ENCODE measurements at places on chromosomes 11 and 22.

DNA sequence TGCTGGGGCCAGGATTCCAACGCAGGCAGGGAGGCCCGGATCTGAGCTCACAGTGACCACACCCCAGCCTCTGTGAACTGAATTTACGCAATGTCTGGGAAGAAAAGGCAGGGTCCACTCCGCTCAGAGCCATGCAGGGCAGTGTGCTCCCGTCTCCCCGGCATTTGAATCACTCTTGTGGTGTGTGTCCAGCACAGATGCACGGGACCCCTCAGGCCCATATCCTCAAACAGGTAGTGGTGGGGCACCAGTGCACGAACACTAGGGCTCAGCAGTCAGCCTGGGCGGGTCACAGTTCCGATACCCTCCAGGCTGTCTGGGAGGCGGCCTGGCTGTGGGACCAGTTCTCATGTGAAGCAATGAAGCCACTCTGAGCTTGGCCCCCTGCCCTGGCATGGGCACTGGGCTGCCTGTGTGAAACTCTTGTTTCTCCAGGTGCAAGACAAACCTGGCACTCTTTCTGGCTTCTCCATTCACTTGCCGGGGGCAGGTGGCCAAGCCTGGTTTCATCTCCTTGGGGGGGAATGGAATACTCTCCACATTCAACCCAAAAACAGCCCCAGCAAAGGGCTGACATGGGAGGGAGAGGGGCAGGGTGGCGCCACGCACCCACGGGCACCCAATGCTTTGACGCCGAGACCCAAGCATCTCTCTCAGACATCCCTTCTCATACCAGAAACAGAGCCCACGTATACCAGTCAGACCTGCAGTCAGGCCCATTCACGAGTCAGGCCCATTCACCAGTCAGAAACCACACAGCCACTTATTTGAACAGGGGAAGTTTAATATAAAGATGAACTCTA is 14.3 kb downstream of the DHCR7 start:
- DNase-seq, result no peak

- DNase-seq, result no peak
These were observed 37.5 kb upstream of the LYVE1 start for GRCh38 chr11:10605941-10606381.

- no peak for DNase-seq
These were observed at the start of gene RASD2 for GRCh38 chr22:35540595-35541253. Gene RASD2, plus strand, starts transcription at chr22:35540831. Its CDS starts 5,979 bp downstream, at chr22:35546810.

DNA sequence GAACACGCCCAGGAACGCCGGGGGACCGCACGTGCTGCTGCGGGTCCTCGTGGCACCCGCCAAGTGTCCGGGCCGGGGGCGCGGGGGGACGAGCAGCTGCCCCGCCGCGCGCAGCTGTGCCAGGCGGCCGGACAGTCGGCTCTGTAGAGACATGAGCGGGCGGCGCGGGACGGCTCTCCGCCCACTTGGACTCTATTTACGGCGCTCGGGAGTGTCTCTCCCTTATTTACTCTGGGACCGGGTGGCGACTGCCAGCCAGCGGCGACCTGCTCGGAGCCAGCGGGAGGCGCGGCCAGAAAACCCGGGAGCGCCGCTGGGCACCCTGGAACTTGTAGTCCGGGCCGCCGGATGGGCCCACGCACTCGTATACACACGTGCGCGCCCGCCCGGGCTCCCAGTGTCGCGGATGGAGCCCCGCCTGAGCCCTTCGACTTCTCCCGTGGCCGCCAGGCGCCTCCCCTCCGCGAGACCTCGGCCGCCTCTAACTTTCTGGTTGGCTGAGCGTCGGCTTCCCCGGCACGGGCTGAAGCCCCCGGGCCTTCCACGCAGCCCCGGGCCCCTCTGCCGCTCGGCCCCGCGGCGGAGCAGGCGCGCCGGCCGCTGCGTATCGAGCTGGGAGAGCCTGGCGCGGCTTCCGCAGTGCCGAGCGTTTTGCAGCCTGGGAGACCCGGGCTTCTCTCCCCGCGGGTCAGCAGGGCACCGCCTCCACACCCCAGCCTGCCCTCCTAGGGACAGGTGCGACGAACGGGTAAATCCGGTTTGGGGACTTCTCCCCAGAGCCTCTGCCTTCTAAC is at the start of gene MACROD1:
Gene MACROD1 (minus strand): TSS at position 272 of the 794 bp plus-strand sequence. CDS start 119 bp downstream, at position 153.
- peak; percentile 86 for DNase-seq

GRCh38 chr11:76800466-76801200 is 17.5 kb downstream of the TSKU start:
- no peak for DNase-seq

GRCh38 chr11:119056421-119056999 is 495 bp downstream of the HYOU1 start:
- DNase-seq, result peak; percentile 58

DNA sequence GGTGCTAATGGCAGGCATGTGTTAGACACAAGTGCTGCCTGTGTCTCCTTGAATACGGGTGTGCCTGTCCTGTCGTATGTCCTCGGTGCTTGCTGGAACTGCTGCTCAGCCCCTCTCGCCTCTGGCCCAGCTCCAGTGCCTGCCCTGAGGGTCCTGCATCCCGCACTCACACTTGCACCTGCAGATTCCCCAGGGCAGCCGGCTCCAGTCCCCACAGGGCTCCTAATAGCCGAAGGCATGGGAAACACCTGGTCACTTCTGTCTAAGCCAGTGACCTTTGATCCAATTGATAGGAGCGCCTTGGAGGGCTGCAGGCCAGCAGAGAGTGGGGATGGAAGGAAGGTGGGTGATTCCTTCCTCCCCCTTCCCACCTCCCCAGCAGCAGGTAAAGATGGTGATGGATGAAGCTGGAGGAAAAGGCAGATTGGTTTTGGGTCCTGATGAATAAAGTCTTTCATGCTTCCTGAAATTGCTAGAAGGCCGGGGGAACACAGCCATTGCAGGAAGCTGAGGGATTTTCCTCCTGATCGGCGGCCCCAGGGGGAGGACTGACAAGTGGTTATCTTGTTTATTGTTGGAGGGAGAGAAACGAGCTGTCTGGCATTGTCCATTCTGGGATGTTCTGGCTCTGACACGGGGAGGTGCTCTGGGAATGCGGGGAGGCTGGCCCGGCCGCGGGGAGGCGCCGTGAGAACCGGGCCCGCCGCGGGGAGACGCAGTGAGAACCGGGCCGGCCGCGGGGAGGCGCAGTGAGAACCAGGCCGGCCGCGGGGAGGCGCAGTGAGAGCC is 110.9 kb upstream of the B3GAT1 start:
- DNase-seq, result no peak

DNA sequence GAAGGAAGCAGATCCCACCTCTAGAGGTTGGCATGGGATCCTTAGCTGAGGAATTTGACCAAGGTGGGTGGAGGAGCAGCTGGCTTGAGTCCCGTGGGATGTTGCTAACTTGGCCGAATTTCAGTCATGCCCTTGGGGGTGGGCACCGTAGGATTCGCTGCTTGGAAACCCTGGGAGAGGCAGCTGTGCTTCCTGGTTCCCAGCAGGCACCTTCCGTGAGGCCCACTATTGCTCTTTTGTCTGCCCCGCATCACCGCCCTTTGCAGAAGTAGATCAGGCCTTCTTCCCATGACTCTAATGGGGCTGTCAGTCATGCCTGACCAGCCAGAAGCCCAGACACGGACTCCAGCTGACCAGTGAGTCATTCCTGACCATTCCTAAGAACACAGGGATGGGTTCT is 292.3 kb upstream of the SYN3 start:
- DNase-seq, result no peak

GRCh38 chr22:50720301-50721256 is 17.4 kb upstream of the ACR start:
- no peak for DNase-seq

DNA sequence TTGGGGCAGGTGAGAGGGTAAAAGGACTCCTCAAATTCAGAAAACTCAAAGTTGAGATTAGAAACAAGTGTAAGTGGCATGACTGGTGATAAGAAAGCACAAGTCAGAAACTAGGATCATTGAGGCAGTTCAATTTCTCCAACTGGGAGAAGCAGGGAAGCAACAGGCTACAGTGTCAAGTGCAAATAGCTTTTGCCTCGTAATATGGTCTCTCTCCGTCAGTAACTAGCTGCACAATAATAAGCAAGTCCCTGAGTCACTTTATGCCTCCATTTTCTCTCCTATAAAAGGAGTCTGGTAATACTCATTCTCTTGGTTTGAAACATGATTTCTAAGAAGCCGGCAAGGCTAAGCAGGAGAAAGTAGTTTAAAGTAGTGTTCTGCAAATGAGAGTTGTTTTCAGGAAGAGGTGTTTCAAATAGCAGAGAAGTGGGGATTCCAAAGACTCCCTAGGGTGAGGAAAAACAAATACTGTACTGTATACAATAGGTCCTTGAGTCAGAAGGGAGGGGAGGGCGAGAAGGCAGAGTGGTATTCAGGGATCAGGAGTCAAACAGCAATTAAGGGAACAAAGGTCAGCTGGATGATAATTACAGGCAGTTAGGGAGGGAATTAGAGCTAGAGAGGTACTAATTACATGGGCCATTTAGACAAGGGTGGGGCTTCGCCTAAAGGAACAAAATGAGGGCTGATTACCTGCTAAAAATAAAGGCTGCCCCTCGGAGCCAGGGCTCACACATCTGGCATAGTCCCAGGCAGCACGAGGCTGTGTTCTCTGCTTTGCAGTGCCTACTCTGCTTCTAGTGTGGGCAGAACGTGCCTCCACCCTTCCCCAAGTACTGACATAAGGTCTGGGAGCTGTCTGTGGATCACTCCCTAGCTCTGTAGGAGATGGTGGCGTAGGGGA is 96.0 kb upstream of the BDNF start:
- DNase-seq, result no peak

GRCh38 chr11:48107188-48107704 is 109.4 kb upstream of the OR4B1 start:
- DNase-seq, result no peak

DNA sequence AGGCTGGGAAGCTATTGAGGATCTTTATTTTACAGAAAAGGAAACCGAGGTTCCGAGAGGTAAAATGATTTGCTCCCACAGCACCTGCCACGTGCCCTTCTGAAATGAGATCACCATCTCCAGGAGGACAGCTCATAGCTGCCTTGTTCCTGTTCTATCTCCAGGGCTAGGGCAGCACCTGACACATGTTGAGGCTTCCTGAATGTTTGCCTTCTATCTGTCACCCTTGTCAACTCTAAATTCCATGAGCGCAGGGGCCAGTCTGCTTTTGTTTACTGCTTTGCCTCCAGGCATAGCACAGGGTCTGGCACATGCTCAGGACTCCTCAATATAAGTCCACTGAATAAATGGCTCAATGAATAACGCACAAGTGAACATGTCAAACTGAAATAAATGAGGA is 24.1 kb downstream of the ASCC2 start:
- DNase-seq, result no peak

DNA sequence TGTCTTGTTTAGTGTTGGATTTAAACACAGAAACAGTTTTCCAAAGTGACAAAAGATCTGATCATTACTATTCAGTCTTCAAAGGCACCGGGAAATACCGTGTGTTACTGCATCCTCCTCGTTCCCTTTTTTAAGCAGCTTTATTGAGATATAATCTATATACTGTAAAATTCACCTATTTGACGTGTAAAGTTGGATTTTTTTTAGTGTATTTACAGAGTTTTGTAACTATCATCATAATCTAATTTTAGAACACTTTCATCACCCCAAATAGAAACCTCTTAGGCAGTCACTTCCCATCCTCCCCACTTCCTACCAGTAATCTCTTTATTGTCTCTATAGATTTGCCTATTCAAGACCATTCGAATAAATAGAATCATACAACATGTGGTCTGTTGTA is 1.4 kb downstream of the ANO5 start:
- no peak for DNase-seq

DNA sequence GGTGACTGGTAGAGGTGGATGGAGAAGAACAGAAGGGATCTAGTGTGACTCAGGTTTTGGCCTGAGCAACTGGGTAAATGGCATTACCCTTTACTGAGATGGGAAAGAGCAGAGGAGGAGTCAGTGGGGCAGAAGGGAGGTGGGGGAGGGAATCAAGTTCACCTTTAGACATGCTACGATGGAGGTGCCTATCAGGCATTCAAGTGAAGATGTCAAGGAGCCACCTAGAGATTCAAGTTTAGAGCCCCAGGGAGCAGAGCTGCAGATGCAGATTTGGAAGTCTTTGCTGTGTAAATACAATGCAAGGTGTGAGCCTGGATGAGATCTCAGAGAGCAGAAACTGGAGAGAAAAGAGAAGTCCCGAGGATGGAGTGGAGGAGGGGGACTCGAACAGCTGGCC is 979 bp upstream of the MOGAT2 start:
- DNase-seq, result no peak

GRCh38 chr22:41508770-41509170 is 35.5 kb downstream of the POLR3H start:
- no peak for DNase-seq

- DNase-seq, result peak; percentile 70
These were observed 43.2 kb upstream of the VPREB1 start for GRCh38 chr22:22201185-22201929.

- no peak for DNase-seq
These were observed 570.7 kb downstream of the JRKL start for GRCh38 chr11:96960476-96960875.

DNA sequence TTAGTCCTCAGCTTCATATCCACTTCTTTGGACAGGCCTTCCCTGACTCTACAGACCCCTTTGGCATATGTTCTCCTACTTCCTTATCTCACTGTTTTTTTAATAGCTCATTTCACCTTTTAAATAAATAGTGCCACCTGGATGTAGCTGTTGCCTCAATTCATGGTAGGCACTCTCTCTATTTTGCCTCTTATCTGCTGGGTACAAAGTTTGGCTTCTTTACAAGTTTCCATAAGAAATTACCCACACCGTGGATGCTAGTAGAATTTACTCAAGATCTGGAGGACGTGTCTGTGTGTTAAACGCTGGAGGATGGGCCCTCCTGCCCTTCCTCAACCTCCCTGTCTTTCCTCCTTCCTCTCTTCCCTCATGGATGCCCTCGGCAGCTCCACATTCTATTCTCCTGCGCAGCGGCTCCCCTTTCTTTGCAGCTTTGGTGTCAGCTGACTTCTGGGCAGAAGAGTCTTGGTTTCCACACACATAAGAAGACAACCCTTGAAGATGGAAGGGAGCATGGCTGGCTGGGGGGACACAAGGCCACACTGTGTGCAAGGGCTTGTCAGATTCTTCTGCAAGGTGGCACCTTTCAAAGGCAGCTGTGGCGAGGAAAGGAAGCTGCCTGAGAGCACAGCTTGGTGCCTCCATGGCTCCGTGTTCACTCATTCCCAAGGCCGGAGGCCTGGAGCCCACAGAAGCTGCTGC is 212.6 kb downstream of the SNX19 start:
- DNase-seq, result no peak

- peak; percentile 18 for DNase-seq
These were observed 250.3 kb downstream of the BRD1 start for GRCh38 chr22:49577168-49578060.

DNA sequence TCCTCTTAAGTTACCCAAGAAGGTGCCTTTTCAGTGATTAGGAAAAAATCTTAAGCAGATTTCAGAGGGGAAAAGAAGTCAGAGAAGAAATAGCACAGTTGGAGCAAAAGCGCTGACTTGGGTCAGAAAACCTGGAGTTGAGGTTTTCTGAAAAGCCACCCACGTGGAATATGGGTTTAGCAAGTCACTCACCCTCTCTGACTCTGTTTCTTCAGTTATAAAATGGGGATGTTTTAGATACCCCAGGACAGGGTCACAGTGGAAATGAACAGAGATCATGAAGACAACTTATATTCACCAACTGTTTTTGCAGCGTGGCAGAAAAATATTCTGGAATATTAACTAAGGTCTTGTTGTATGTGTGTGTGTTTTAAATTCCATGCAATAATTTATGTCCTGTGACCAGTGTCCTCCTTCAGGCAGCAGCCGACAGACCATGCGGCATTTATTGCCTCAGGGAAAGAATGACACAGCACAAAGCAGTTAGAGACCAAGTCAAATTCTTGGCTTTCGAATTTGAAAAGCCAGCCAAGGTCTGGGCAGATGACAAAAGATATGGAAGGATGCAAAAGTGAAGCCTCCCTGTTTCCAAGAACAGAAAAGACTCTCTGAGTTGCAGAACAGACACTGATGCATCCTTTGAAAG is 119.9 kb downstream of the MIAT start:
- DNase-seq, result no peak

- DNase-seq, result no peak
These were observed 32.7 kb upstream of the GNB1L start for GRCh38 chr22:19887256-19887985.
